Heart right ventricle (tissue), 16 donors: ENCODE measurements at places on chromosomes 1 and 21. TPM values are rescaled to one million over a fixed set of nuclear protein-coding genes. Genes with fewer than 3 reads are reported as not detected.

- DNase-seq: no peak
Observed at GRCh38 chr1:74847715-74848114, 114.8 kb downstream of the TYW3 start.

GRCh38 chr1:229440851-229441537 lies 7.1 kb upstream of the ACTA1 start:
- DNase-seq: no peak

DNA sequence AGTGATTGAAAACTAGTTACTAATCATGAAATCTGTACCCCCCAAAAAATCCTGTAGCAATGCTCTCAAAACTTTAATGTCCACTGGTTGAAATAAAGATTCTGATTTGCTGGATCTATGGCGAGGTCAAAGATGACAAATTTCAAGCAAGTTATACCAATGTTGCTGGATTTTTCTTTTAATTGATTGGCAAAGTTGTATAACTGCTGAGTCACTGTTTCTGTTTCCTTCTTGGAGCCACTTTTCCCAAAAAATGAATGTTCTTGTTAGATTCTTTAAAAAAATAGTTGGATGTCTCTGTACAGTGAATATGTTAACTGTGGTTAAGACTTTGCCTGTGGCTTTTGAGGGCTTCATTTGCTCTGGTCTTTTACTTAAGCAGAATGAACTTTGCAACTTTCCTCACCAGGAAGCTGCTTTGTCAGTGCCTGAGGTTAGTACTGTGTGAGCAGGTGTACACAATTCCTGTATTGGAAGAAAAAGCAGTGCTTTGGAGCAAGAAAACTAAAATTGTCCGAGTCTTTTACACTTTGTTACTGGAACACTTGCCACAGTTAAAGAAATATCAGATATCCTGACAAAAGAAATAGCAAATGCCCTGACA lies 1211.9 kb downstream of the MRPL39 start:
- no peak for DNase-seq

GRCh38 chr1:11935057-11935412 lies 518 bp downstream of the PLOD1 start:
- DNase-seq: no peak

DNA sequence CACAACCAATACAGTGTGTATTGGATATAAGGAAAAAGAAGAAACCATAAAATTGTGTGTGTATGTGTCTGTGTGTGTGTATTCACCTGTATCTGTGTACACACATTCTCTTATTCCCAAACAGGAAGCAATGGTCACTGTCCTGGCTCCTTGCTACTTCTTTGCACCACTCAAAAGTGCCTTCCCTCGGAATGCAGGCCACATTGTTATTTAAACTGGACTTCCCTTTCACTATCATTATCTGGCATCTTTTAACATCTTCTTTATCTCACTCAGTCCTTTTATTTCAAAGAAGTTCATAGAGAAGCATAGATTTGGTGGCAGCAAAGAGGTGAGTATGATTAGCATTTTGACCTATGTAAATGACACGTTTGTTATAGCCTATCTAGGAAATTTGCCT lies 803.7 kb downstream of the NCAM2 start:
- DNase-seq: no peak

The LAD1 gene
- total RNA-seq: 1.3 TPM

The BEND5 gene
- 4.5 TPM for total RNA-seq

The KRTAP11-1 gene
- not detected for total RNA-seq

The OR2L8 gene
- not detected for total RNA-seq

The HSPA6 gene
- 0.36 TPM for total RNA-seq
